ENCODE measurements at places on chromosomes 3 and 15. TPM values are rescaled to one million over a fixed set of nuclear protein-coding genes. Genes with fewer than 3 reads are reported as not detected.

DNA sequence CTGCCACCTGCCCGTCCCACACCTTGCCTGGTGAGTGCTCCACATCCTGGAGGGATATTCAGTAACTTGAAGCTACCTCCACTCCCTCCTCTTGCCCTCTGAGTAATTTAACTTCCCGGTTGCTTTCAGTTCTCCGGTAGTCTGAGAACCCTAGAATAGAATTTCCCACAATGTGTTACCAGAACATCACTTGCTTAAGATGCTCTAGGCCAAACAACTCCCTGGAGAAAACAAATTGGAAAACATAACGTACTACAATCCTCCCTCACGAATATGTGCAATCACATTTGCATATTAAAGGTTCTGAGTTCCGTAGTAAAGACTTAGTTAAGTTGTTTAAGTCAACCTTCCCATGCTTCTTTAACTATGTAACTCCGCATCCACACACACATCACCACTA, 44.8 kb downstream of the SLCO2A1 start:
- no peak for DNase-seq

- DNase-seq, result no peak
Measured at GRCh38 chr15:49712846-49713450, 92.1 kb downstream of the DTWD1 start.

- DNase-seq, result no peak
Measured at GRCh38 chr3:111607240-111607920, 12.2 kb upstream of the ZBED2 start.

DNA sequence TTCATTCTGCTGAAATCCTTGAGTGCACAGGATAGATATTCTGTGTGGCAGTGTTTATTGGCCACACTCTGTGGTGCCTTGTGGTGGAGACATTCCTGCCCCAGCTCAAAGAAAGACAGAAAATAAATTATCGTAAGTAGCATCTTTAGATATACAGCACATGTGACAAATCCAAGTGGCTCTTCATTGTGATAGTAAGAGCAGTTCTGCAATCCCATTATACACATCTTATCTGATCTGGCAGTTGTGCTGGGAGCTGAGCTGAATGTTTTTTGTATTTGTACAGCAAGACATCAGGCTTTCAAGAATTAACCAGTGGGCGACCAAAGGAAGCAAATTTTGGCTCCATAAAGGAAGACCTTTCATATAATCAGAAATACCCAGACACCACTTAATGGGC, 235.3 kb upstream of the MRPL3 start:
- no peak for DNase-seq

DNA sequence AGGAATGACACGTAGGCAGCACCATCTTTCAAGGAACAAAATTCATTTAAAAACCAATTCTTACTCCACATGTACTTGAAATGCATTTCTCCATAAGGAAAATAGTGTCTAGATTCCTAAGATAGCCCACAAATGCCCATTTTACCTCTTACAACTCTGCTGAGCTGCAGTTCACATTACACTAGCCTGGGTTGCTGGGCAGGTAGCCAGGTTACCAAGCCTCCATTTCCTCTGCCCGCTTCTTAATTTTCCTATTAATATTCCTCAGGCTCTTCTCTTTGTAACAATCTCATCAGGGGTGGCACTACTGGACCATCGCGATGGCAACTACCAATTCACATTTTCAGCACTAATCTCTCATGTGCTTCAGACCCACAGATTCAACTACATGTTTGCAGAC, 10.8 kb downstream of the ATP13A3 start:
- DNase-seq, result no peak

GRCh38 chr3:193620057-193620456, 27.0 kb downstream of the OPA1 start:
- DNase-seq, result no peak

GRCh38 chr3:161409858-161410257, 38.5 kb upstream of the SPTSSB start:
- DNase-seq, result no peak

DNA sequence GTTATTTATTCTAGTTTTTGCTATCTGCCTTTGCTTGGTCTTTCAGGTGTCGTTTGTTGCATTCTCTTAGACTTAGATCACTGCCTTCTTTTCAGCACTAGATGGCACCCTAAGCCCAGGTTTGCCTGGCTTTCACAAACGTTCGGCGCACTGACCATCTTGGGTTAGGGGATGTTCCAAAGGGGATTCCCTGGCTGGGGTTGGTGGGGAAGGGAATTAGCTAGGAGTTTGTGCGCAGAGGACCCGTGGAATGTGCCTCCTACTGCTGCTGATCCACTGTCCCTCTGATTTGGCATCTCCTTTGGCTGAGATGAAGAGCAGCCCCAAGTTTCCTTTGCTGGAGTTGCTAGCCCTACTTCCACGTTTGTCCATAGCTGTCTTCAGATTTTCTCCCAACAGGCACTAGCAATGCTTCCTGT, 33.9 kb downstream of the PFN2 start:
- no peak for DNase-seq

DNA sequence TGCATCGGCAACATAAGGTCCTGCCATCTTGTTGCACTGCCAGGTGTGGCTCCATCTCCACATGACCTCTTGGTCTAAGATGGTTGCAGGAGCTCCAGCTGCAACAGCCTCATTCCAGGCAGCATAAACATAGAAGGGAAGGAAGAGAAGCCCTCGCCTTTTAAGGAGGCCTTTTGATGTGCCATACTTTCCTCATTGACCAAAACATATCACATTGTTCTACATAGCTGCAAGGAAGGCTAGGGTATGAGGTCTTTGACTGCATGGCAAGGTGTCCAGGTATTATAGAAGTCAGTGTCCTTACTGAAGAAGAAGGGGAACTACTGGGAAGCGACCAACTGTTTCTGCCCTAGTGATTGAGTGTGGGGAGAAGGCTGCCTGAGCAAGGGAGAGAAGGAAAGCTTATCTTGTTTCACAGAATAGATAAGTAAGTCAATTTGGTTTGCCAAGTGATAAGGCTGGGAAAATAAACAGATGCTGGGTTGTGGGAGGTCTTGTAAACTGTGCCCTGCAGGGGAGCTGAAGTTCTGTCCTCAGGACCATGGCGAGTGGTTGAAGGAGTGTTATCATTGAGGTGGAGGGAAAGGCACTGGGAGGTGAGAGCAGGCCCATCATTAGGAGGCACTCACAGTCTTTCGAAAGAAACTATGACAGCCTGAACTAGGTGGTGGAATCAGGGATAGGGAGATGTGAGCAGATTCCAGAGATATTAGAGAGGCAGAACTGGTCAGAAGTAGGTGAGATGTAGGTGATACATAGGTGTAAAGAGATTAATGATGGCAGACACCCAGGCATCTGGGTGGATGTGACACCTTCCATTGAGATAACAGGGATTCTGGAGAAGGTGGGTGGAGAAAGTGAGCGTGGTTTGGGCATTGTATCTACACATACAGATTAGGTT, 93.8 kb upstream of the IGF1R start:
- no peak for DNase-seq

MUC20 gene
- total RNA-seq, result 3.4 TPM

CACNA2D2 gene
- 3.7 TPM for total RNA-seq

GASK1A gene
- 2.1 TPM for total RNA-seq

DIPK2A gene
- 10.0 TPM for total RNA-seq

ROBO2 gene
- total RNA-seq, result not detected

RNF13 gene
- total RNA-seq, result 56.0 TPM

ARL13B gene
- total RNA-seq, result 3.5 TPM

GOLGA8T gene
- total RNA-seq, result 0.44 TPM

PPP1R14D gene
- not detected for total RNA-seq

GCSAM gene
- 0.12 TPM for total RNA-seq

All from right atrium auricular region (tissue), 2 donors.